ENCODE measurements at places on chromosomes 6 and 20. TPM values are rescaled to one million over a fixed set of nuclear protein-coding genes. Genes with fewer than 3 reads are reported as not detected.

Gene HSPA12B
- total RNA-seq = 7.7 TPM

Gene ZBTB22
- 11.5 TPM for total RNA-seq

Gene FAM83C
- not detected for total RNA-seq

Gene TBXT
- not detected for total RNA-seq

Gene BEND6
- total RNA-seq = not detected

Gene VSX1
- not detected for total RNA-seq

Gene REM1
- 1.6 TPM for total RNA-seq

Gene SIRPD
- not detected for total RNA-seq

Gene LAMA2
- total RNA-seq = 212 TPM

Gene RIMS4
- 0.88 TPM for total RNA-seq

Gene CCDC170
- 2.6 TPM for total RNA-seq

Gene PNPLA1
- not detected for total RNA-seq

Gene ERGIC3
- total RNA-seq = 162 TPM

Gene TRIM10
- not detected for total RNA-seq

Gene ZNF335
- 23.2 TPM for total RNA-seq

Gene MACROD2
- total RNA-seq = 54.1 TPM

Gene RNF182
- 1.9 TPM for total RNA-seq

Gene SUMO4
- total RNA-seq = 5.3 TPM

All from omental fat pad (tissue), 4 donors.